ENCODE measurements at places on chromosomes 11 and 22.

DNA sequence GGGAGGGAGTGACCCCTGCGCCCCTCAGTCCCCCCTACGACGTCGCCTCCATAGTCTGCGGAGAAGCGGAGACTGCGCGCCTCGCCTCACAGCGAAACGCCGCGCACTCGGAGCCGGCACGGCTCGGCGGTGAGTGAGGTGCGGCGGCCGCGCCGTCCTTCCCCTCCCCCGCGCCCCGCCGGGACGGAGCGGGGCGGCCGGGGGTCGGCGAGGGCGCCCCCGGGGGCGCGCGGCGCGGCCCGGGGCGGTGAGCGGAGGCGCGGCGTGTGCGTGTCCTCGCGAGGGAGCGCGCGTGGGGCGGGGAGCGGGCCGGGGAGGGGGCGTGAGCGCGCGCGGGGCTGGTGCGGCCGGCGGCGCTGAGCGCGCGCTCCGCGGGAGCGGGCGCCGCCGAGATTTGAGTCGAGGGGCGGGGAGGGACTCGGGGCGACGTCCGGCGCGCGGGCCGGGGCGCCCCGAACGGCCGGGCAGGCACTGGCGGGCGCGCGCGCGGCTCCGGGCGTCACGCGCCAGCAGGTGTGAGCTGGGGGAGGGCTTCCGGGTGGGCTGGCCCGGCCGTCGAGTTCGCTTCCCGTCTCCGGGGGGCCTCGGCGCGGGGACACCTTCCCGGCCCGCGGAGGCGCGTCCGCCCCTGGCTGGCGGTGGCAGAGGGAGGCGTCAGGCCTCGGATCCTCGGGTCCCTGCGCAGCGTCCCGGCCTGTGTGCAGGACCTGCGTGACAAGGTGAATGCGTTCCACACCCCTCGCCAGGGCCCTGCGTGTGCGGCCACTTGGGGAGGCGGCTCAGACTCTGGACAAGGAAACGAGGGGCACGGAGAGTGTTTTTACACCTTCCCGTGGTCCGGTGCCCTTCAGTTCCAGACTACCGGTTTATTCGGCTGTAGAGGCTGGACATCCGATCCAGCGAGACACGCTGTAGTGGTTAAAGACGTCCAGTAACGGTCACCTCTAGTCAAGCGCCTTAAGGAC, 50.4 kb downstream of the FAM83F start:
- DNase-seq: peak; percentile 53

GRCh38 chr22:50572965-50573364, 5.3 kb downstream of the CPT1B start:
- DNase-seq: no peak

DNA sequence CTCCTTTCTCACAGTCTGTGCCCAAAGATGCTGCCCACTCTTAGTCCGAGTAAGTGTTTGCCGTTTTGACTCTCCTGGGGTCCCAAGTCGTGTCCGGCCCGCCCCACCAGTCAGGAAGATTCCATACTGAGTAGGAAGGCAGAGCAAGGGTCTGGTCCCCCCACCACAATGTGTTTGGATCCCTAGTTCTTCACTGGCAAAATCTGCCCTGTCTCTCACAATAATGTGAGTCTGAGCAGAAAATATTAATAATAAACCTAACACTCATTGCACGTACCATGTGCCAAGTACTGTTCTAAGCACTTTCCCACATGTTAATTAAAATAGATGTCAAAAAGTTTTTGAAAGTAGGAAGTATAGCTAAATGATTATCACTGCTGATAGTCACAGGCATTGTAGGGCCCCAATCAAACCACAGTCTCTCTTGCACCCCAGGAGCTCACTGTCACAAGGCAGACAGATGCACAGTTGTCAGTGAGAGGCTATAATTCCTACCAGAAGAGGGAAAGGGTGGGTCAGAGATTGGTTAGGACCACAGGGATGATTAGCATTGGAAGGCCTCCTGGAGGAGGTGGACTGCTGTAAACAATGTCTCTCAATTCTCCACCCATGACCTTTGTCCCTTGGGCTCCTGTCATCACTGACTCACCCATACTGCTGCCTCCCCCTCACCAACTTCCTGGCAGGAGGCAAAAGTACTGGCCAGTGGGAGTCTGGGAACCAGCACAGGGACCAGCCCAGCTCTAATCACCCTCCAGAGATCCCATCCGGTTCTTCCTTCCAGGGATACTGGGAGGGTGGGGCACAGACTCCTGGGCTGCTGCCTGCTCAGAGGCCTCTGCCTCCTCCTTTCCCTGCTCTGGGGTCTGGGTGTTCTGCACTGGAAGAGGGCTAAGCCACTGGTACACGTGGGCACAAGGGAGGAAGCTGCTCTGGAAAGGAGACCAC, 1.0 kb upstream of the POLD4 start:
- peak; percentile 83 for DNase-seq

GRCh38 chr11:65454311-65454695, 31.7 kb downstream of the NEAT1 start:
- DNase-seq: no peak

DNA sequence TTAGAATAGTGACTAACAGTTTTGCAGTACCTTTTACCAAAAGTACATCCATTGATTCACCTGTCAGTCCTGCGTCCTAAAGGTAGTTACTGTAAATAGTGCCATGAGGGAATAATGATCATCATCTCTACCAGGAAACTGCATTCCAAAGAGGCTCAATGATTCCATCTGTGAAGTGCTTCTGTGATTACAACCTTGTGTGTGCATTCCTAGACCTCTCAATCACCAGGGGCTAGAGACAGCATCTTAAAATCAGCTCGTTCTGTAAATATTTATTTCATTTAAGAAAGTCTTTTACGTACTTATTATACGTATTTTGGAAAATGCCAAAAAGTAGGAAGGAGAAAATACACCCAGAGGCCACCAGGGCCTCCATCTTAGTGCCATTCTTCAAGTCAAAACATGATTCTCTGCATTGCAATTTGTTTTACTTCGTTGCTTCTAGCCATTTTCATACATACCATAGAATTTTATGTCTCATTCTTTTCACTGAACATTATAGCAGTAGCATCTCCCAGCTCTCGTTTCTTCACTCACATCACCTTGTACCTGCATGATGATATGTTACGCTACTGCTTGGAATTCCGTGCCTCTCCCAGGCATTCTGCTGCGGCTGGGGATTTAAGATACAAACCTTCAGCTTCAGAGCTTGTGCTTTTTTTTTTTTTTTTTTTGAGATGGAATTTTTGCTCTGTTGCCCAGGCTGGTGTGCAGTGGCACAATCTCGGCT, 117.0 kb downstream of the SEZ6L start:
- DNase-seq: no peak
